ENCODE measurements at places on chromosomes 16 and 17.
A peak's percentile ranks its signal among the peaks of the same experiment; 100 is the strongest.

DNA sequence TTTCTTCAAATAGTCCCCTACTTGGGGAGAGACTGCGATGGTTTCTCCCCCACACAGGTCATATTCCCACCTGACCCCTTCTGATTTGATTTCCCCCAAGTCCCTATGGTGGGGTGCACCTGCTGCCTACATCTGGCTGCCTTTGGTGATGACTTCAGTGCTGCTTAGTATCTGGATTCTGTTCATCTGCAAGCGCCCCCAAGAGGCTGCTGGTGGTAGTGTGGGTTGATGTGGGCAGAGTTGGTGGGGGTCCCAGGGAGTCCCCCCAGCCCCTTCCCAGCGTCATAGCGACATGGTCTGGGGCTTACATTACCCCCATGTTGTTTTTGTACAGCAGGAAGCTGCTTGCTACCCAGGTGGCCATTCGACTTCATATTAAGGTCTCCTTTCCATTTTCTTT lies 99.2 kb downstream of the NTN1 start:
- no peak for DNase-seq

- DNase-seq = no peak
Observed at GRCh38 chr17:8659758-8660410, 29.4 kb upstream of the MYH10 start.

DNA sequence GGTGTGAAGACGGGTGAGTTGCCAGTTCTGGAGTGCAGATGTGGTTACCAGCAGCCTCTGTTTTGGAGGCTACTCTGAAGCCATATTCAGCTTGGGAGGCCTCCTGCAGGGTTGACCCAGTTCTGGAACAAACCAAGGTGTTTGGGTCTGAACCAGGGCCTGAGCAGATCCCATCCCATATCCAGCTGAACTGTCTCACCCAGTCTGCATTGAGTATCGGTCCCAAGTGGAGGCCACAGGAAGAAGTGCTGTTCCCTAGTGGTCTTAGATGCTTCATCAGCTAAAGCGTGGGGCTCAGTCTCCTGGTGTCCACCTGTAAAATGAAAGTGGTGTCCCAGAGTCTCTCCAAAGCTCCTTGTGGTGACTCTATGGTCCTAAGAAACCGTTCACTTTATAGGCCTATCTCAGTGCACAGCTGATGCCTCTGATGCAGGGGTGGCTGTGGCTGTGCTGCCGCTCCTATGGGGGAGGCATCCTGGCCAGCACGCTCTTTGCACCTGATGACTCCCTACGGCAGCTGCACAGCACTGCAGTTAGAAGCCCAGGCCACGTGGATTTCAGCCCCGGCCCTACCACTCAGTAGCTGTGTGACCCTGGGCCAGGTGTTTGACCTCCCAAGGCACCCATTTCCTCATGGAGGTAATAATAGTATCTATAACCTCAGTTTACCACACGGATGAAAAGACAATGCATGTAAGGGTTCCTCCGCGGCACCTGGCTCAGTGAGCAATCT lies 21.0 kb downstream of the CBX4 start:
- no peak for DNase-seq

DNA sequence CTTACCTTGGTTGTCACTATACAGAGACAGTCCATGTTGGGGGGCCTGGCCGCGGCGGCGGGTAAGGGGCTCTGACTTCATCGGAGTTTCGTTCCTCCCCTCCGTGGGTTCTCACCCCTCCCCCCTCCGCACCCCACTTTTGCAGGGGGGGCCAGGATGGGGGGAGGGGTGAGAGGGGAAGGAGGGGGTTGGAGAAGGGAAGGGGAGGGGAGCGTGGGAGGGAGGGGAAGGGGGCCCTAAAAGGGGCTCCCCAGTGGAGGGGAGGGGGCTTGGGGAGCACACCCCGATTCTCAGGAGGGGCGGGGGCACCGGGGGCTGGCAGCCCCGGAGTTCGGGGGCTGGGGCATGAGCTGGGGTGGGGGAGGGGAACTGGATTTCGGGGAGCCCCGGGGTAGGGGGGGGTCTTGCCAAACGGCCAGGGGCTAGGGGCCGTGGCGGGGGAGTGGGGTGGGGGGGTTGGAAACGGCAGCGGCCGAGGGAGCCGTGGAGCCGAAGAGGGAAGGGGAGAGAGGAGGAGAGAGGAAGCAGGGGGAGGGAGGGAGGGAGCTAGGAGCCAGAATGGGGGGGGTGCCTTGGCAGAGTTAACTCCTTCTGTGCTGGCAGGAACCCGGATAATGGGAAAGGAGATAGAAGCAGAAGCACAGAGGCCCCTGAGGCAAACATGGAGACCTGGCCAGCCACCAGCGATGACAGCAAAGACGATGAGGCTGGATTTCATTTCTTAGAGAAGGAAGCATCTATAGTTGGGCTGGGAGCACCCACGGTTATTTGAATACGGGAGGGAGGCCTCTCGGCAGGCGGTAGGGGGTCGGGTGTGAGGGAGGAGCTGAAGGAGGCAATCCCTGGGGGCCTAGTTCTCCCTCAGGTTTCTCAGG lies 2.3 kb downstream of the DLG4 start:
- DNase-seq = no peak

DNA sequence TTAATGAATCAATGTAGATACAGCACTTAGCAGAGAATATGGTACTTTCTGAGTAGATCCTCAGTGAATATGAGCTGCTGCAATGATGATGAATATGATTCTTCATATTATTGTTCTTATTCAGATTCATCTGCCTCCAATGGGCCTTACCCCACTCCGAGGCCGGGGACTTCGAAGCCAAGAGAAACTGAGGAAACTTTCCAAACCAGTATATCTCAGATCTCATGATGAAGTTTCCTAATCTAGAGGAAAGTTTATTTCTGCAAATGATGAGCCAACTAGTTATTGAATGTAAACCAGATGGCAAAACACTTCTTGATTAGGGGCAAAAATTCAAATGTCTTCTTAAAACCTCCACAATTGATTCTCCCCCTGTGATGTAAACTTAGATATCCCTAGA lies 23.3 kb downstream of the LYRM1 start:
- DNase-seq = no peak

DNA sequence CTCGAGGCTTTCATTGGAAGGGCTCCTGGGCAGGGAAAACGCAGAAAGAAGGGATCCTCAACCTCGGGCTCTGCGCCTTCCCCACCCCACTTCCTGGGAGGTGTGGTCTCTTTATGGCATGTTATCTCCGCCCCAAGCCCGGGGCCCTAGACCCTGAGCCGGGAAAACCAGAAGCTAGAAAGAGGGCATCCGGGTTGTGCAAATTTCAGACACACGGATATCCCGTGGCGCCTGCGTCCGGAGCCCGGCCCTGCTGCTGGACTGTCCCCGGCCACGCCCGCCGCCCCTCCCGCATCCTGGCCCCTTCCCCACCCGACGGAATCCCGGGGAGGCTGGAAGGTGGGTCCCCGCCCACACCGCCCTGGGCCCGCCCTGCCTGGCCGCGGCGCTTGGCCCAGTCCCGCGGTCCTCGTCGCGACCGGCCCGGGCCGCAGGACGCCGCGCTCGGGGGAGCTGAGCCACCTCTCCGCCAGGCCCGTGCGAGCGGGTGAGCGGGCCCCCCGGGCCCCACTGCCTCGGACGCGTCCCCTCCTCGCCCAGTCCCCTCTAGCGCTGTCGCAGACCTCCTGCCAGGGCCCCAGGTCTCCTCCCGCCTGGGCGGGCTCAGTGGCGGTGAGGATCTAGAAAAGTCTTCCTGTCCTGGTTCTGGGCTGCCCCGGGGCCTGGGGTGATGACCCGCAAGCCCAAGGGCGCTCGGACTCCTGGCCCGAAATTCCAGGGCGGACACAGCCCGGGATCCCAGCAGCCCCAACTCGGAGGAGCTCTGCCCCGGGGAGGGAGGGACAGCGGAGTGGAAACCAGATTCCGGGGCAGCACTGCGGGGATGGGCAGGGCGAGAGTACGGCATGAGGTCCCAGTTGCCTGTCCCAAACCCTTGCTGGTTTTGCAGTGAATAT lies at the start of gene SLC16A5:
SLC16A5 (plus strand) TSS at position 397 of the 896 bp plus-strand sequence. CDS start 5,683 bp downstream, outside the sequence.
- peak; percentile 31 for DNase-seq

DNA sequence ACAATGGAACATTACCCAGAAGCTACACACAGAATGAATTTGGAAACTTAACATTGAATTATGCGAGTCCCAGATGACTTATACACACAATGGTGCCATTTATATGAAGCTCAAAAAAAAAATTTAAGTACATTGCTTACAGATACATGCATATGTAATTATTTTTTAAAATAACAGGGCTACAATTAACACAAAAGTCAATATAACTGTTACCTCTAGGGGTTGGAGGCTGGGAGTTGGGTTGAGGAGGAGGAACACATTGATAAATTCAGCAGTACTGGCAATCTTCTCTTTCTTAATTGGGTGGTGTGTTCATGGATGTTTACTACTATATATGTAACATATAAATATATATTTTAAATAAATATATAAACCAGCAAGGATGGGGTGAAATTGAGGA lies 1.1 kb downstream of the ZNF23 start:
- DNase-seq = no peak

DNA sequence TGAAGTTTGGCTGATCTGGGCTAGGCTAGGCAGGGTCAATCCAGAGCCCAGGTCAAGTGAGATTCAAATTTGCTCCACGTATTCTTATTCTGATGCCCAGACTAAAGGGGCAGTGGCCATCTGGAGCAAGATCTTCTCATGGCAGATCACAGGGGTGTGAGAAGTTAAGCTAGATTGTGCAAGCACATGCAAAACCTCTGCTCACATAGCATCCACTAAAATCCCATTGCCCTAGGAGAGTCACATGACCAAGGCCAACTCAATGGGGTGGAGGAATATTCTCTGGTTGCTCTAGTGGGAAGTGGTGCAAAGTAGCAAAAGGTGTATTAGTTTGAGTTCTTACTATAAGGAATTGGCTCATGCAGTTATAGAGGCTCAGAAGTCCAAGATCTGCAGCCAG lies 318.4 kb upstream of the ASIC2 start:
- DNase-seq = no peak

- DNase-seq = no peak
Observed at GRCh38 chr16:52786091-52786490, 239.1 kb upstream of the TOX3 start.

DNA sequence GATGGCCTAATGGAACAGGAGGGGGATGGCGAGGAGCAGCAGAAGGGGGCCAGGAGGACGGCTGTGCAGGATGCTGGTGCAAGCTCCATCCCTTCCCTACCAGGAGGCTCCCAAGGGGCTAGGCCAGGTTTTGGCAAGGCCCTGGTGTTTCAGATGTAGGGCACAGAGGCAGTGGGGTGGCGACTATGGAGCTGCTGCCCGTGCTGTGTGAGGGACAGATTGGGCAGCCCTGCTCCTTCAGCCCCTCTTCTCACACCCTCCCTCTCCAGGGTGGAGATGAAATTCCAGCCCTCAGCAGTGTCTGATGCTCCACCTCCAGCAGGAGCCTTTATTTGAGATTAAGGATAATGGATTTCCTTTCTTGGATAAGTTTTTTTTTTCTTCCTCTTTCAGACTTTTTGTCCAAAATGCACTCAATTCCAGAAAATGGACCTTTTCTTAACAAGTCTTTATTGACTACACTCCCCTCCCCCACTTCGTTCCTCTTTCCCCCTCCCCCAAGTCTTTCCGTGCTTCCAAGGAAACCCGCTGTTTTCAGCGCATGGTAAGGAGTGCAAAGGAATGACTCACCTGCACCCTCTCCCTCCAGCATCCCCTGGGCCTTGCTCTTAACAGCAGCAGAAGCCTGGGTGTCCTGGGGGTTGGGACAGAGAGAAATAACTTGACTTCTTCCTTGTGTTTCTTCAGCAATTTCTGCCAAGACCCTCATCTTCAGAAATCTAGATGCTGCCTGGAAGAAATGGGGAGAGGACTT lies 95.2 kb downstream of the CCDC182 start:
- no peak for DNase-seq

GRCh38 chr17:72387487-72387886 lies 266.7 kb downstream of the SOX9 start:
- no peak for DNase-seq

- DNase-seq = no peak
Observed at GRCh38 chr17:67769231-67769630, 51.5 kb downstream of the NOL11 start.

Measured in stimulated activated CD4-positive, alpha-beta T cell treated with anti-CD3 and anti-CD28 coated beads, Interleukin-1b, Interleukin-23, amount 100 ng/mL, for 4 hours (primary cell).